ENCODE measurements at places on chromosomes 13 and 19.

- no peak for DNase-seq
Observed at GRCh38 chr13:45630791-45631190, 15.3 kb upstream of the ERICH6B start.

- DNase-seq: no peak
Observed at GRCh38 chr13:33139780-33140535, 123.7 kb downstream of the KL start.

DNA sequence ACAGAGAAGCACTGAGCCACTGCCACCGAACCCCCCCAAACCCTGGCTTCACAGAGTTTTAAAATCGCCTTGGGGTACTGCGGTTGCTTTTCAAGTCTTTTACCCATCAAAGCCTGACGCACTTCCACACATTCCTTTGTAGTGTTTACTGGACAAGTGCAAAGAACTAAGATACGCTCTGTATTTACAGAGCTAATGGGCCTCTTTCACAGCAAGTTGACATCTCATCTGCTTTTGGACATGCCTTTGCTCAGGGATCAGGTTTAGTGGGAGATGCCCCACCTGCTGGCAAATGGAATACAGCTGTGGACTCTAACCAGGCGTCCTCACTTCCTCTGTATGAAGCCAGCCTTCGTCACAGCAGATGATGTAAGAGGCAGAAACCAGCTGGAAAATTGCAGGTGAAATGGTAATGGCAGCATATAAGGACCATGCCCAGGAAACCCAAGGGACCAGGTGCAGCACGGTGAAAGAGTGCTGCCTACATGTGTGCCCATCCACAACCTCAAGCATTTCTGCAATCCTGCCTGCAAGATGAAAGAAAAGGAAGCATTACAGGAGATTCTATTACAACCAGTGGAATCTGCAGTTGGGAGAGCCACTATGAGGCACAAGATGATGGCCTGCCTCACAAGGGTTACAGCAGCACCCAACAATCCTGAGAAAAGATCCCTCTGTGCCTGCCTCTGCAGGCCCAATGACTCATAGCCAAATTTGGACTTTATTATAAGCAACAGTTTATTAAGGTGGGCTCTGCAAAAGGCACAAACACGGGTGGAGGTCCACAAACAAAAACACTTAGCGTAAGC, 34.7 kb downstream of the BRD4 start:
- DNase-seq: peak; percentile 49

DNA sequence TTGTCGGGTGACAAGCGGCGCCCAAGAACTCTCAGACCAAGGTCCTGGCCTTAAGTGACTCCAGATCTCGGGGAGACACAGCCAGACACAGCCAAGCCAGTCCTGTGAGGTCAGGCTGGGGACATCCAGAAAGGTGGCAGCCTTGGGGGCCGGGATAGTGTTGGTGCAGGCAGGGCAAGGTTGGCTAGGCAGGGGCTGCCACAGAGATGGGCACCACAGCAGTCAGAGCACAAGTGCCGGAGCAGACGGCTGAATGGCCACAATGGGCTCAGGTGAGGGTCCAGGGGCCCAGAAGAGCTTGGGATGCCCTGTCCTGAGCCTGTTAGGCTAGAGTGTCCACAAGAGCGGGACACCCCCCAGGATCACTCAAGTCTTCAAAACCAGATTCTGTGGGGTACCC, 32.2 kb downstream of the MAU2 start:
- DNase-seq: no peak

DNA sequence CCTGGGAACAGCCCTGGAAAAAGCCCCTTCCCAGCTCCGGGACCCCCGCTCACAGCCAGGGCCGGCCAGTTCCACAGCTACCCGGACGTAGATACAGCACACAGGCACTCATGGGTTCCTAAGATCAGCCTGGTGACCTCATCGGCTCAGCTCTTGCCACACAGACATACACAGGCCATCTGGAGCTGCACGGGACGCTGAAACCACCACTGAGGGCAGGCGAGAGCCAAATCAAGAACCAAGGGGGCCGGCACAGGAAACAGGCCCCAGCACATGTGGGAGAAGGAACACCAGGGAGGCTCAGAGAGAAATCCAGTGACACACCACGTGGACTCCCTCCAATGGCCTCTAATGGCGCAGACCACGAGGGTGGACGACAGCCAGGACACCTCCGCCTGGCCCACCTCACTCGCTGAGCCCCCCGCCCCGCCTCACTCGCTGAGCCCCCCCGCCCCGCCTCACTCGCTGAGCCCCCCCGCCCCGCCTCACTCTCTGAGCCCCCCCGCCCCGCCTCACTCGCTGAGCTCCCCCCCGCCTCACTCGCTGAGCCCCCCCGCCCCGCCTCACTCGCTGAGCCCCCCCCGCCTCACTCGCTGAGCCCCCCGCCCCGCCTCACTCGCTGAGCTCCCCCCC, 69.7 kb upstream of the C13orf46 start:
- DNase-seq: no peak

GRCh38 chr19:10226376-10227025, 4.6 kb downstream of the S1PR2 start:
- no peak for DNase-seq

DNA sequence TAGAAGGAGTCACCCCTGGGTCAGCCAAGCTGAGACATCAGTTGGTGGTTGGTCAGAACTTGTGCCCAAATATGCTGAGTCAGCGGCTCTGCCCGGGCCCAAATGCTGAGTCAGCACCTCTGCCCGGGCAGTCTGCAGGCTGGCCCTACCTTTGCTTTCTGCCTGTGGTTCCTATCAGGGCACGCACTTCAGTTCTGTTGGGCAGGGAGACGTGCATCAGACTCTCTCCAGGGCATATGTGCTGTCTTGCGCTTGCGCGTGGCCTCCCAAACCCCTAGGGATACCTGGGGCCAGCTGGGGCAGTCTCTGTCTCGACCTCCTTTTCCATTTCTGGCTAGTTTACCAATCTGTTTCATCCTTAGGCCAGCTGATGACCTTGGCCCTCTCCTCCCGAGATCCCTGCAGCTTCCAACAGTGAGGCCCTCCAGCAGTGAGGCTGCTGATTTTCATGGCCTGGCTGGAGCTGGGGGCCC, 24.4 kb upstream of the LDLR start:
- DNase-seq: peak; percentile 62

GRCh38 chr19:19514215-19514657, 1.1 kb downstream of the TSSK6 start:
- no peak for DNase-seq

DNA sequence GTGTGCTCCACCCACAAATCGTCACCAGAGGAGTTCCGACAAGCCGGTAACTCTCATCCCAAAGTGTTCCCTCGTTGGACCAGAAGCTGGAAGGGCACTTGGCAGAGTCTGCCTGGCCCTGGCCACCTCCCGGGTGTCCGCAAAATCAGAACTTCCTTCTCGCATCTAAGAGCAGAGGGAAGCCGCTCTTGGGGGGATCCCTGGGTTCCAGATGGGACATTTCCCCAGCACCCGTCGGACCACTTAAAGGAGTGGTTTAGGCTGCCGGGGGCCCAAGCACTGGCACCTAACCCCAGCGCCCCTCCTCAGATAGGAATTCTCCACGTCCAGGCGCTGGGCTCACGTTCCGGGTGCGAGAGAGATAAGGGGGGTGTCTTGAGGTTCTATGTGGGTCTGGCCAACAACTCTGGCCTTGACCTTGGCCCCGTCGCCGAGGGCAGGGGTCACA, 857 bp upstream of the MAP2K7 start:
- DNase-seq: no peak

DNA sequence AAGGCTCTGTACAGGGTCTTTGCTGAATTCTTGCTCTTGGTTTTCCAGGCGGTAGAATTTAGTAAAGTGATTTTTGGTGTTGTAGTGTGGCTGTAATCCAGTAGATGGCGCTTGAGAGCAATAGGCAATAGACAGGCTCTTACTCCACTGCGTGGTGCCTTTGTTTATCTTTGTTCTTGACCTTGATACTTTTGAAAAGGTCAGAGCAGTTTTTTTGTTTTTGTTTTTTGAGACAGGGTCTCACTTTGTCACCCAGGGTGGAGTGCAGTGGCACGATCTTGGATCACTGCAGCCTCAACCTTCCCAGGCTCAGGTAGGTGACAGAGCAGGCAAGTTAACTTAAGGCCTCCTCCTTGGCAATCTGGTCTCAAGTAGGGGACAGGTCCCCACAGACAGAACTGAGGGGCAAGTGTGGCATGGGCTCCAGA, 12.2 kb upstream of the LILRA5 start:
- DNase-seq: peak; percentile 50

DNA sequence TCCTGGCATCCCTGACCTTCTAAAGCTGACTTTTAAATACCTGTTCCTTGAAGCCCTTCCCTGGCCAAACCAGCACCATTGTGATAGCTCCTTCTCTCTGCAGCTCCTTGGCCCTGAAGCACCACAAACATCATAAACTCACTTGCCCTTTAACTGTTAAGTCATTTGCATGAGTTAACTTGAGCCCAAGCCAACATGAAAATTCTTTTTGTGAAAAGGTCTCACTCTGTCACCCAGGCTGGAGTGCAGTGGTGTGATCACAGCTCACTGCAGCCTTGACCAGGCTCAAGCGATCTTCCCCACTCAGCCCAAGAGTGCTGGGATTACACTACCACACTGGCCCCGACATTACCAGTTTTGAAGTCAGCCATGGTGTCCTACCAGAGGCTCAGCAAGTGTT, 87.8 kb downstream of the ZIC5 start:
- no peak for DNase-seq

- DNase-seq: no peak
Observed at GRCh38 chr13:98819382-98820010, 67.0 kb upstream of the SLC15A1 start.

- DNase-seq: no peak
Observed at GRCh38 chr13:52713894-52714293, 25.7 kb downstream of the CNMD start.

- DNase-seq: peak; percentile 88
Observed at GRCh38 chr19:6753178-6754031, 13.8 kb downstream of the SH2D3A start.

GRCh38 chr19:34109596-34109995, 62.7 kb upstream of the LSM14A start:
- DNase-seq: no peak

DNA sequence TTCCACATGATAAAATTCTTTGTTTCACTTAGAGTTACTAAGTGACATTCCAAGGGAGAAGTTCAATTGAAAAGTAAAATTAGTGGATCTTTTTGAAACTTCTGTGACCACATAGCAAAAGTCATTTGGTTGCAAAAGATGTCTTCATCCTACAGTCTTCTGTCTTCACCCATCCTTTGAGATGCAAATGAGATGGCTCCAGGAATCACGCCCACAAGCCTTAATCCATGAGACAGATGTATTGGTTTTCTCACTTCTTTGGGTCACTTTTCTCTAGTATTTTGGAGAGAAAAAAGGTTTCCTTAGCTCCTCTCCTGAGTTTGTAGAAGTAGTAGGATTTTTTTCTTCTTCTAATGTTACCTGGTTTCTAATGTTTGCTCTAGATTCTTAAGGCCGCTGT, 259.5 kb upstream of the SLC10A2 start:
- DNase-seq: no peak

DNA sequence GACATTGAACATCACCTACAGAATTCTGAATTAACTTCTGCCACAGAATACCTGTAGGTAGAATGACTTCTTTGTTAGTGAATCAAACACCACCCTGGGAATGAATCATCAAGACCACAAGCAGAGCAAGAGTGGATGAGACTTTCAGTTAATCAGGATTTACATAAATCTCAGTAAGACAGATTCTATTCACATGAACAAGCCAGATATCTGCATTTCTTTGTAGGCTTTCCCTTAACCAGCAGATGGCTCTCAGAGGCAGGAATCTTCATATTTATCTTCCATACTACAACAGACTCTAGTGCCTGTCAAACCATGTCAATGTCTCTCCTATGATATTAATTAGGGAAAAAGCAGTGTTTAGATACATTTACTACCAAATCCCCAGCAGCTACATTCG, 412.1 kb downstream of the KLF12 start:
- no peak for DNase-seq

DNA sequence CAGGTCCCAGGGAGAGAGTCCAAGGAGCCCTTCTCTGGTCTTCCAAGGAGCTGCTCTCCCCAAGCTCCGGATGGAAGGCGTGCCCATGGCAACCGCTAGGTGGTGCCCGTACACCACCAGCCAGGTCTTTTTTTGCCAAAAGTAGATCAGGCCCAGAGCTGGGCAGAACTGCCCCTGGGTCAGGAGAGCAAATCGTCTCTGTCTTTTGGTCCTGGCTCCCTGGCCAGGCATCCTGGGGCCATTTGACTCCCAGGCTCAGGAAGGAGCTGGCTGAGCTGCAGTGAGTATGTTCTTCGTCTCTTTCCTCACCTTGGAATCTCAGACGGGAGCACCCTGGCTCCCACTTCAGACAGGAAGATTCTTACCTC, 24.6 kb upstream of the BCL3 start:
- peak; percentile 65 for DNase-seq

- DNase-seq: no peak
Observed at GRCh38 chr13:97234742-97235141, 12.6 kb downstream of the MBNL2 start.

- no peak for DNase-seq
Observed at GRCh38 chr13:46676378-46676725, 120.6 kb downstream of the ESD start.

DNA sequence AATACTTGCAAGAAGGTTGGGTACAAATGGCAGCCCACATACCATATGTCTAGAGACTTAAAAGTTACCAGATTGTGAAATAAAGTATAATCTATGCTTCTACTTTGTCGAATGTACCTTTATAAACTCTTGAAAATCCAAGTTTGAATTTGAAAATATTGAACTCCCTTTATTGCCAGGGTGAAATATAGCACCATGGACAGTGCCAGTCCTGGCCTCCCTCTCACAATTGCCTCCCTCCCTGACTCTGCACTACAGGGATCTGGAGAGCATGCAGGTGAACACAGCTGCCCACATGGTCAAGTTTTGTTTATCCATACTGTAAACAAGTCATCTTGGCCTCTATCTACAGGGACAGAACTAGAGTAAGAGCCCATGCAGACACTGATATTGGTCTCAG, 394.1 kb upstream of the SLITRK6 start:
- DNase-seq: no peak

- DNase-seq: peak; percentile 45
Observed at GRCh38 chr19:55165952-55166529, 372 bp downstream of the DNAAF3 start.

GRCh38 chr13:112245989-112246388, 130.2 kb upstream of the SPACA7 start:
- no peak for DNase-seq

GRCh38 chr13:102904408-102904862, 58.6 kb downstream of the ERCC5 start:
- DNase-seq: no peak

DNA sequence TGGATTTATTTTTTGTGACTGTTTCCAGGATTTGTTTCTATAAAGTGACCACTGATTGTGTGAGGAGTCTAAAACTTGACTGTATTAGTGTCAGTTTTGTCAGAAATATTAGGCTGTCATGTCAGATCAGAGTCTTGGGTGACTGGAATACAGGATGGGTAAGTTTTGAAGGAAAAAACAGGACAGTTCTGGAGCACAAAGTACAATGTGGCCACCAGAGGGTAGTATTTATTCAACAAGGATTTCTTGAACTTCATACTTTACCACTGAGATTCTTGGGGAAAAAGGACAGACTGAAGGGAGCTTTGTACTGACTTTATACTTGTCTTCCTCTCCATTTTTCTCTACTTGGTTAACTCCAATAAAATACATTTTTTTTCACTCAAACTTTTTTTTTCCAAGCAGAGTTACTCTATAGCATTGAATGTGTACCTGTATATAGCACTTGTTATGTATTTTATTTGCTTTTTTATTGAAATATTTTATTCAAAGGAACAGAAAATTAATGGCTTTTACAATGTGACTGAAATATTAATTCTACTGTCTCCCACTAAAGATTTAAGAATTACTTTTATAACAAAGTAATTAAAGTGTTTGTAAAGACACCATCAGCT, 51.1 kb downstream of the LMO7 start:
- no peak for DNase-seq

- DNase-seq: peak; percentile 46
Observed at GRCh38 chr13:111153977-111154332, 38.8 kb downstream of the ARHGEF7 start.

All from hematopoietic multipotent progenitor cell treated with erythropoietin and hydrocortisone succinate and interleukin-3 and kit ligand, for 15 days (in vitro differentiated cells).